Nephron progenitor cell (in vitro differentiated cells): ENCODE measurements at places on chromosomes 16 and 17.

DNA sequence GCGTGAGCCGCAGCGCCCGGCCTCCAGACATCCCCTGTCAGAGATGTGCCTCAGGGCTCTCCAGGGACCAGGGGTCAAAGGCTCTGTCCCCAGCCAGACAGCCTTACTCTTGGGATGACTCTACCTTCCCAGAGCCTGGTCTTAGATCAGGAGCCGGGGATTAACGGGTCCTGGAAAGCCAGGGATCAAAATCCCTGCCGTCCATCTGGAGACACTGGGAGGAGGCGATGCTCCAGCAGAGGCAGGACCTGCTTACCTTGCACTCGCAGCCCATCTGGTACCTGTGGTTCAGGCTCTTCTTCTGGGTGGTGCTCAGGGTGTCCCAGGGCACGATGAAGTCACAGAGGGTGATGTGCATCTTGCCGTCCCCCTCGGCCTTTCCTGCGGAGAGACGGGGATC, 16.7 kb upstream of the USP36 start:
- DNase-seq, result no peak

DNA sequence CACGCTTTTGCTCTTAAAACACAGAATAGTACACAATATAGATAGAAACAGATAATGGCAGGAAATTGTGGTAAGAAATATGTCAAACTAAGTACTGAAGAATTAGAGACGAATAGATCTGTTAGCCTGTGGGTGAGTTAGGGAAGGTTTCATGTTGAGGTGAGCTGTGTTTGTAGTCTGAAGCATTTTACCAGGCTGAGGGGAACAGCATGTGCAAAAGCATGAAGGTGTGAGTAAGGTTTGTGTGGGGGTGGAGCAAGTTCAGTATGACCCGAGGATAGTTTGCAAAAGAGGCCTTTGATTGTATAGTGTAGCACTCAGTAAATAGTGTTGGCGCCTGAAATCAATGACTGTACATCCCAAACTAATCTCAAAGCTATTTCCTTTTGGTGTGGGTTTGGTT, 13.8 kb downstream of the IGSF6 start:
- DNase-seq, result no peak

DNA sequence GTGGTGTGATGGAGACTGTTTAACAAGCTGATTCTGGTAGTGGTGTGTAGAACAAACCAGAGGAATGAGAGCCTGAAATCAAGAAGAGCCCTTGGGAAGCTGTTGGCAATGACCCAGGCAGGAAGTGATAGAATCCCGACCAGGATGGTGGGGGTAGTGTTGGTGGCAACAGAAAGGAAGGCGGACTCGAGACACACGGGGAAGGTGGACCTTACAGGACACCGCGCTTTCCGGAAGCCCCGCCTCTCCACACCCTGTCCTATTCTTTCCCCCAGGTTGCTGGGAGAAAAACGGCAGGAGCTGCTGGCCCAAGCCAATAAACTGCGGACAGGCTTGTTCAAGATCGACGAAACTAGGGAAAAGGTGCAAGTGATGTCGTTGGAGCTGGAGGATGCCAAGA, 30.0 kb upstream of the KDM6B start:
- no peak for DNase-seq

- DNase-seq, result peak; percentile 81
These were observed 1.8 kb downstream of the RAI1 start for GRCh38 chr17:17682737-17683680.

GRCh38 chr16:73289232-73289631, 241.3 kb upstream of the ZFHX3 start:
- no peak for DNase-seq

DNA sequence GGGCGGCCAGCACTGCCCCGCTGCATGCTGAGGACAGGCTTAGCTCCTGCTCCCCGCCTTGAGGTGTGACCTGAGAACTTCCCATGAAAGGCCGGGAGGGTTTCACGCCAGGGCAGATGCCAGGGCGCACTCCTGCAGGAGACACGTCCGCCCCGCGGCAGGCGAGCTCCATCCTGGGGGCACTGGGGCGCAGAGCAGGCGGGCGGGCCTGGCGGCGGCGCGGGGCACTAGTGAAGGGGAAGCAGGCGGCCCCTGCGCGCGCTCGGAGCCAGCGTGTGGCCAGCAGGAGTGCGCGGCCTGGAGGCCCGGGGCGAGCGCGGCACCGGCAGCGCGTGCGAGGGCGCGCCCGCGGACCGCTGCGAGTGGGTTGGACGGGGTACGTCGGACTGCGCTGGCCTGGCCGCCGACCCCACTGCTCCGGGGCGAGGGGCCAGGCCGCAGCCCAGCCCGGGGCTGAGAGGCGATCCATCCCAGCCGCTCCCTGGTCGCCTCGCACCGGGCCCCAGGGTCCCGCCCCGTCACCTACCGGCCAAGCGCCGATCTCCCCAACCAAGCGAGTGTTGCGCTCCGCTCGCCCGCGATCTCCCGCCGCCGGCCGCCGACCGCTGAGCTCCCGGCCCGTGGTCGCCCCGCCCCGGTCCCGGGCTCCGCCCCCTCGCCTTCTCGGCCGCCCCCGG, at the start of gene MAP3K14:
Gene MAP3K14 (minus strand): TSS at position 587 of the 677 bp plus-strand sequence. CDS start 26,275 bp downstream, outside the sequence.
- peak; percentile 85 for DNase-seq

DNA sequence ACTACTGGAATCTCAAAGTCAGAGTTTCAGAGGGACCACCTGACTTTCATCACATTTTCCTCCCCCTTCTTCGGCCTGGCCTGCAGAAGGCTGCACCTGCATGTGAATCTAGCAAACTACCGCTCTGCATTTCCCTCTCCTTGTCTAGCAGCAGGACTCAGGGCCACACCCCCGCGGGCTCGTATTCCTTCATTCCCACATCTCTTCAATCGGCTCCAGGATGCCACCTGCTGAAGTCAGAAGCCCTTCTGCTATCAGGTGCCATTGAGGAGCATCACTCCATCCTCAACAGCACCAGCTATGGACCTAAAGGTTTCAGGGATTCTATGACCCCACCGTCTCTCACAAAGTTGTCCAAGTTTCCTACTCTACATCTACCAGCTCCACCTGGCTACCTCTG, 169.5 kb downstream of the VPS53 start:
- DNase-seq, result no peak

- no peak for DNase-seq
These were observed 29.2 kb downstream of the SOCS3 start for GRCh38 chr17:78330570-78331224.

DNA sequence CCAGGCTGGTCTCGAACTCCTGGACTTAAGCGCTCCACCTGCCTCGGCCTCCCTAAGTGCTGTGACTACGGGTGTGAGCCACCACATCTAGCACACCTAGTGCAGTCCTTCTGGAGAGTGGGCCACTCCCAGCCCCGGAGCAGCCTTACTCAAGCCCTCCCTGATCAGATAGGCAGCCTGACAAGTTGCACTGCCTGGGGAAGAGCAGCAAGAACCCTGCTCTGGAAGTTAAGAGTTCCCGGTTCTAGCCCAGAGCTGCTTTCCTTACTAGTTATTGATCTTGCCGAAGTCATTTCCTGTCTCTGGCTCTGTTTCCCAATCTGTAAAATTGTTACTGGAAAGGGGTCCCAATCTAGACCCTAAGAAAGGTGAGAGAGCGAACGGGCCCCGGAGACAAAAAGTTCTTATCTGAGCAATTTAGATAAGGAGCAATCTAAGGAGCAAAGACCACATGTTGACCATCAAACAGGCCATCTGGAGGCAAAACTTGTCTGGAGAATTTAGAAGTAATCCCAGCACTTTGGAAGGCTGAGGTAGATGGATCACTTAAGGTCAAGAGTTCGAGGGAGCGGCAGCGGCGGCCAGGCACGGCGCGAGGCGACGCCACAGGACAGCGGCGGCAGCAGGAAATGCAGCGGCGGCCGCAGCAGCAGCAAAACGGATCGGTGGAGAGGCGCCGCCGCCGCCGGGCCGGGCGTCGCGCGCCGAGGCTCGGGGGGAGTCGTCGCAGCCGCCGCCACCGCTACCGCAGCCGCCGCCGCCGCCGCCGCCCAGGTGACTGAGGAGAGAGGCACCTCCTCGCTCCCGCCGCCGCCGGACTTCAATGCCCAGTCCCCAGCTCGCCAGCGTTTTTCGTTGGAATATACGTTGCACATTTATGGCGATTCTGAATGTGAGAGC, 4.3 kb upstream of the NAGLU start:
- DNase-seq, result peak; percentile 75

GRCh38 chr17:80195671-80196529, 24.2 kb downstream of the SGSH start:
- peak; percentile 50 for DNase-seq

DNA sequence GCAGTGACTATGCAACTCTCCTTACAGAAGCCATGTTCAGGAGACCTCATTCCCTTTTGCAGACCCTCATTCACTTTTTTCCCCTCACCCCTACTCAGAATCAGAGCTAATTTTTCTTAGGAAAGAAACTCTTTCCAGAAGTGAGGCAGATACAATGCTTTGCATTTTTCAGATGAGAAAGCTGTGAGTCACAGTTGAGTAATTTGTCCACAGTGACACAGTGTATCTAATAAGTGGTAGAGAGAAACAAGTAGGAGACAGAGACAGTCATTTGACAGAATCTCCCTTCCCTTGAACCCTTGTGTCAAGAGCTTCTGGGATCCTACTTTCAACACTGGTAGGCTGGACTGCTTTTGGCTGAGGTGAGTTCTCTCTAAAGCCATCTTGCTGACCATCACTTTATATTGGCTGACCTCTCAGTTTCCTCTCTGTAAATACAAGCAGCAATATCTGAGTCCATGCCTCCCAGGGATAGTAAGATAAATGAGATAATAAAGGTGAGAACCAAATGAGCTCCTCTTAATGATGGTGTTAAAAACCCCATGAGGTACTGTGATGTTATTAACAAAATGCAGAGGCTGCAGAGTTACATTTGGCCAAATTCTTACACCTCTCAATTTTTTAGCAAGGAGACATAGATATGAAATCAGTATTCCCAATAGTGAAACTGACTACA, 130.8 kb downstream of the CA10 start:
- no peak for DNase-seq

GRCh38 chr16:51133688-51134087, 17.4 kb downstream of the SALL1 start:
- no peak for DNase-seq

DNA sequence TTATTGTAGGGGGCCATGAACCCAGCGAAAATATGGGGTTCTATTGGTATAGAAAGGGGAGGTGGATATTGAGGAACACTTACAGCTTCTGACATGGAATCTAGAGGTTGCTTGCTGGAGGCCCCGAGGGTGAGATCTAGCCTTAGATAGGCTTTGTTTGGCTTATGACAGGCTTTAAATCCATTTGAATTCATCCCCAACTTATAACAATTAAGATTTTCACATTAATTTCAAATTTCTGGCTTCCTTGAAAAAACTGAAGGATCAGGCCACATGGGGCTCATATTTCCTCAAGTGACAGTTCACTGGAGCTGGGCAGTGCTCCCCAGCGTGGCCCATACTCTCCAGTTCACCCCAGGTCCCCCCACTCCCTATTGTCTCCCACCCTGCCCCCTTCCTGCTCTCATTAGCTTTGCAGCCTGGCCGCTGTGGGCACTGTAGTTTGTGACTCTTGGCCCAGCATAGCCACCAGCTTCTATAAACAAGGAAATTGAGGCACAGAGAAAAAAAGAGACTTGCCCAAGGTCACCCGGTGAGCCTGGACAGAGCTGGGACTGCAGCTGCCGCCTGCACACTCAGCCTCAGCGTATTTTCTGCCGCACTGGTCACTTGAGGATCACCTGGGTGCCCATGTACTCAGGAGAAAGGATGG, 19.8 kb upstream of the ADGRG1 start:
- no peak for DNase-seq

GRCh38 chr17:75181110-75181509, 1.6 kb downstream of the SUMO2 start:
- DNase-seq, result no peak

DNA sequence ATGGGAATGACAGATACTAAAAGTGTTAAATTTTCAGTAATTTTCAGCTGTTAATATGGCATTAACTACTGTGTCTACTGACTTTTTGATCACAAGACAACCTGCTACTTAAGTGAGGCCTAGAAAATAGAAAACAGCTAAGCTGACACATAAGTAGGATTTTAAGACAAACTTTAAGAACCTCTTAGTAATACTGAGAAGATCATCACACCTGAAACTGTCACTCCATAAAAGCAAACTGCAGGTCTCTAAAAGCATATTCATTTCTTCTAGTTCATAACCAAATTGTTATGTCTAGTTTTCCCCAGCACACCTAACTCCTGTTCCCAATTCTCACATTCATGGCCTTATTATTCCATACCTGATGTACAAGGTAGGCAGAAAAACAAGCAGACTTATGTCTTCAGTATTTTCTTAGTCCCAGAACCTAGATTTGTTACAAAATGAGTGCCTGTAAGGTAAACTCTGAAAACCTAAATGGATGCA, 8.0 kb downstream of the SRSF1 start:
- DNase-seq, result no peak

- no peak for DNase-seq
These were observed 385.2 kb upstream of the ZFHX3 start for GRCh38 chr16:73432850-73433730.

GRCh38 chr17:73318836-73319235, 7.0 kb upstream of the CDC42EP4 start:
- no peak for DNase-seq

- DNase-seq, result no peak
These were observed 52.7 kb downstream of the TBC1D16 start for GRCh38 chr17:79982986-79983385.

DNA sequence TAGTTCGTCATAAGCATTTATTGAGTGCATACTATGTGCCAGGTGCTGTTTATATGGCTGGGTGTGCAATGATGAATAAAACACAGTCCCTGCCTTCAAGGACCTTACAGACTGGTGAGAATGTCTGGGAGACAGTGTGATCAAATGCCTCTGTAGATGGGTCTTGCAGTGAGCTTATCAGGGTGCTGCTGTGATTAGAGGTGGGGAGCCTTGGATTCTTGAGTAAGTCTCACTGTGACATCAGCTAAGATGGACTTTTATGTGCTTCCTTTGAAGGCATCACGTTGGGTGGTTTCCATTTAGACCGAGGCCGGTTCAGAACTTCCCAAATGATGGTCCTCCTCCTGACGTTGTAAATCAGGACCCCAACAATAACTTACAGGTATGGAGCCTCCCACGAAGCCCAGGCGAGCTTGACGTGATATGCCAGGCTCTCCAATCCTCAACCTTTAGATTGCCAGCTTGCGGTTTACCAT, 10.0 kb downstream of the HERPUD1 start:
- no peak for DNase-seq

DNA sequence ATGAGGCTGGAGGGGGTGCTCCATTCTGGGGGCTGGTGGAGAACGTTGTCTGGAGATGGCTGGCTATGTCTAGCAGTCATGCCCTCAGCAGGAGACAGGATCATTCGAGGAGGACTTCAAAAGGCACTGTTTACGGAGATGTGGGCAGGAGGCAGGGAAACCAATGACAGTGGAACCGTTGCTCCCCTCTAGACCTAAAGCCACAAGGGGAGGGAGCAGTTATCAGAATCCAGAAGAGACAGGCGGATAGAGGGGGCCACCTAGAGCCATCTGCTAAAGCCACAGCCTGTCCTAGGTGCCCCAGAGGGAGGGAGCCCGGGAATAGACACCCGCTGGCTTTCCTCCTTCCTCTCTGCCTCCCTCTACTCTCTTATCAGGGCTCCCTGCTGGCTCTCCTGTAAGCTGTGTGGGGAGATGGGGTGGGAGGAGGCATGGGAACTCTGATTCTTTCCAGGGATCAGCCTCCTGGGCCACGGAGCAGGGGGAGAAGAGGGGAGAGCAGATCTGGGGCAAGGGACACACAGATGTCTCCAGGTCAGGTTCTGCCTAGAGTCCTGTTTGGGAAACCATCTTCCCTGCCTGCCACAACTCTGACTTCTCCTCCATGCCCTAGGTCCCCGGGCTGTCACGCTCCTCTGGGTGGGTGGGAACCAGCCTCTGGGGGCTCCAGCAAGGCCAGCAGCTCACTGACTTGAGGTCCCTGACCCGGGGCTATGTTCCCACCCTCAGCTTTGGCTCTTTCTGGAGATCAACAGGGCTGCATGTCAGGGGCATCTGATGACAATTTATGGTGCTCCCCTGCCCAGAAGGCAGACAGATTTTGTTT, 42.3 kb downstream of the IRX3 start:
- peak; percentile 16 for DNase-seq
